ENCODE measurements at places on chromosomes 7 and 10.
A peak's percentile ranks its signal among the peaks of the same experiment; 100 is the strongest.

DNA sequence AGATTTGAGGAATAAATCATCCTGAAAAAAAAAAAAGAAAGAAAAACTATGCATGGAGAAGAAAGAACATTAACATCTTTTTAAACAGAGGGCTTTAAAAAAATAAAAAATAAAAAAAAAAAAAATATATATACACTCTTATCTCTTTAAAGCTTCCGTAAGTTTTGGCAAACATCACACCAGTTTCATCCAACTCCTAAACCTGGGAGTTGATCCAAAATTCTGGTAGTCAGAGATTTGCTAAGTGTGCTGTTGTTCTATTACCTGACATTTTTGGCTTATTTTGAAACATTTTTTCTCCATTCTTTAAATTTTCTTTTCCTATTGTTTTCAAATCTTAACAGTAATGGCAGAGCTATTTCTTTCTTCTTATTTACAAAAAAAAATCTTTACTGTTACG, 273.1 kb downstream of the AGMO start:
- DNase-seq = no peak

GRCh38 chr7:113118074-113118959, at the start of gene SMIM30:
Gene SMIM30, minus strand, starts transcription at chr7:113118554. Its CDS starts 976 bp downstream, at chr7:113117578.
- peak; percentile 79 for DNase-seq

DNA sequence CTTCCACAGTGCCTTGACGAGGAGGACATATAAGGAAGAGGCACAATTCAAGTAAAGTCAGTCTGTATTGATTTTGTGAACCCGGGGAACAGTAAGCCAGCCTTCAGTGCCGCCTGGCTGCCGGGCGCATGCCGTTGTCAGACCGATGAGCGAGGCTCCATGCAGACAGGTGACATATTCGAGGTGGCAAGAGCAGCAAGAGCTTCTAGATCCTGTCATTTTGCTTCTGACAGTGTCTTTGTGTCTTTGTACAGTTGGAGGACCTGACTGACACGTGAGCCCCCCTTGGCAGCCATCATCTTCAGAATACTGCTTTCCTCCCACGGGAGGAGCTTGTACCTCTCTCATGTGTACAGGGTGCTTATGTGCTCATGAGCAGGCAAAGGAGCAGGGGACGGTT, 387.5 kb upstream of the GALNT17 start:
- DNase-seq = no peak

DNA sequence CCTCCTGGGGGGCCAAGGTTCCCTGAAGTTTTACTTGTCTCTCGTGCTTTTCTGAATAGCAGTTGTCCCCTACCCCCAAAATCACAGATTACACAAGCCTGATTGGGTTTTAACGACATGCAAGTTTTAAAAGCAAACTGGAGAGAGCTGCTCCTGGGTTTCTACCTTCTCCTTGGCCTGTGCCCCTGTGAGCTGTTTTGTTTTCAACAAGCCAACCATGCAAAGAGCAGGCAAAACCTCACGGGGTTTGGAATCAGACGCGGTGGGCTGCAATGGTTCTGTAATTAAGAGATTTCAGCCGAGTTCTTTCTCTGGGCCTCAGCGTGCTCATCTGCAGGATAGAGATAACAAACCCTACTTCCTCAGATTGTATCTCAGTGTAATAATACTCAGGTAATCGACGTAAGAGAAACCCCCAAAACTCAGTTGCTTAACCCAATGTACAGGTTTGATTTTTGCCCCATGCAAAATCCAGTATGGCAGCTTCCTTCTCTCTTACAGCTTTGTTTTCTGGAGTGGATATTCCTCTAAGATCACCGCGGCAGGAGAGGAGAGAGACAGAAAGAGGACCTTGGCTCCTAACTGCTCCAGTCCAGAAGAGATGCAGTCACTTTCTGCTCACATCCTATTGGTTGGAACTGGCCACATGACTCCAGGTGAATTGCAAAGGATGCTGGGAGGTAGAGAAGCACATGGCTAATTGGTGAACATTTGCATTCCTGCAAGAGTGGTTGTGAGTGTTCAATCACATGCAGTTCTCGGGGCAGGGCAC, 42.0 kb downstream of the MYL10 start:
- DNase-seq = no peak

- DNase-seq = no peak
Measured at GRCh38 chr10:48604991-48605508, at the start of gene ARHGAP22. Gene ARHGAP22, minus strand, starts transcription at chr10:48605073. Its CDS starts 277 bp downstream, at chr10:48604796.

DNA sequence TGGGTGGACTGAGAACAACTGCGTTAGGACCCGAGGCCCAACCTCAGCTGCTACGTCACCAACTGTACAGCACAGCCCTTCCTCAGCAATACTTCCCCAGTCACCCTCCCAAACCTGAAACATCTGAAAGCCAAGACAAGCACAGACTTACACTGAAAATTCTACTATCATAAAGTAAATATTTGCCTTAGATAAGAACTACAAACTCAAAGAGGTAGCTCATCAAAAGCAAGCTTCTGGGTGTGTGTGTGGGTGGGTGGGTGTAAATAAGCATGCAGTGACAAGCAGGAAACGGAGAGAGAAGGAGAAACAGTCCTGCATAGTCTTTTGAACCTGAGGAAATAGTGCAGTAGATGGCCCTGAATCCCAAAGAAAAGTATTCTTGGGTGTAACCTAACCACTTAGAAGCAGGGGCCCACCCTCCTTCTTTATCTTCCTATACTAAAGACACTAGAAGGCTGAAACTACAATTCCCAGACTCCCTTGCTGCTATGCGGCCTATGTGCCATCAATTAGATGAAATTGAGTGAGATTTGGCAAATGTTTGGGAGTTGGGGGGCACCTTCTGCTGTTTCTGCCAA, 18.7 kb downstream of the SLC25A13 start:
- DNase-seq = no peak

GRCh38 chr7:101235050-101235449, 2.6 kb downstream of the CLDN15 start:
- DNase-seq = no peak

DNA sequence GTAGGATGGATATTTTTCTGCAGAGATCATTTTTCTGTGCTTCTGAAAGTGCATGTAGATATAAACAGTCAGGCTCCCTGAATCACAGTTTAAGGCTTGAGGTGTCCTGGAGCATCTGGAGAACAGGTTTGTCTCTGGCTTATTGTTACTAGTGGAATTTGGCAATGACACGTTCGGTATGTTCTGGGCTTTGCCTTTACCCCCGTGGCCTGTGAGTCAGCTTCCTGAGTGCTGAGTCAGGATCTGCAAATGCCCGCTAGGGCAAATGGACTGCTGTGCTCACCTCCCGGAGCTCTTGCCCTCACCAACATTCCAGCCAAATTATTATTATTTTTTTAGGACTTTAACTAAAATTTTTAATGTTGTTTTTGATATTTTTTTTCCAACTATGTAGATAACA, 192.5 kb upstream of the PRSS1 start:
- DNase-seq = no peak

DNA sequence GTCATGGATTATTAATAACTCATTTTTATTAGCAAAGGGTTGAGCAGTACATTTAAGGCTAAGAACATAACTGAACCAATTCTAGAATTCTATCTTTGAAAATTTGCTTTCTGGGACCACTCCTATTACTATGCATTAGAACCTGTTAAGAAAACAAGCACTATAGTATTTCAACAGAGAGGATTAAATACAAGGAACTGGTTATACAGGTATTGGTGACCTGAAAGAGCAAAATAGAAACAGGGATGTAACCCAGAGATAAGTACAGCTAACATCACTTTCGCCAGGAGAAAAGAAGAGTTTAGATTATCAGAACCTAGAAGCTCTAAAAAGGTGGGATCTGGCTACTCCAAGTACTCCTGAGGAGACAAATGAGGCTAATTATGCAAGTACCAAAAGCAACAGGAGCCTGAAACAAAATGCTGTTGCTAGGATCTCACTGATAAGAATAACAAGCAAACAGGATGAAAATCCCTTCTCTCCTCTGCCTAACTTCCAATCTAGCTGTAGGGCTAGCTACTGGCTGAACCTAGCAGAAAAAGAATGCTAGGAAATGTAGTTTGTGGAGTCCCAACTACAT, 32.1 kb upstream of the ELAPOR2 start:
- no peak for DNase-seq

GRCh38 chr7:100400656-100401055, 27.4 kb downstream of the PILRA start:
- DNase-seq = no peak

DNA sequence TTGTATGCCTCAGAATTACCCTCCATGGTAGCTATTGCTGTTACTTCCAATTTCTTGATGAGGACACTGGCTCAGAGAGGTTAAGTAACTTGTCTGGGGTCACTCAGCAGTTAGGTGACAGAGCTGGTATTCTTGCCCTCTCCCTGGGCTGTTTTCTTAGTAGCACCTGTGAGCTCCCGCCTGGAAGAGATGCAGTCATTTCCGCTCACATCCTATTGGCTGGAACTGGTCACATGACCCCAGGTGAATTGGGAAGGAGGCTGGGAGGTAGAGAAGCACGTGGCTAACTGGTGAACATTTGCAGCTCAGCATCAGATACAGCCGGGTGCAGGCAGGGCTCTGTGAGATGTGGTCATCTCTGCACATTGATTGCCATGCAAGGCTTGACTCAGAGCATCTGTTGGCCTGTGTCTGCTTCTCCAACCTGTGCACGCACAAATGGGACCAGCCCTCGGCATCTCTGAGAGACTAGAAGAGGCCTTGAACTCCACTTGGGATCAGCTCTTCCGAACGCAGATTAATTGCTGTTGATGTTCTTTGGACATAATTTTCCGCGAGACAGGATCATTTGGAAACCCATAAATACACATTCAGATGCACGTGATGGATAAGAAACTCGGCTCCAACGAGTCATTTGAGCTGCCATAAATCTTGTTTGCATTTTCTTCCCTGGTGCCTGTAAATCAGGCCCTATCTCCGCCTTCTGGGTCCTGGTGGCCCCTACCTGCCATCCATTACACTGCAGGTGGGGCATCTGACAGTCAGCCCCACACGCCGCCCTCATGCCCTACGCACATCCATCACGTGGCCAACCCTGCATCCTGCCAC, 42.8 kb downstream of the MYL10 start:
- DNase-seq = no peak

DNA sequence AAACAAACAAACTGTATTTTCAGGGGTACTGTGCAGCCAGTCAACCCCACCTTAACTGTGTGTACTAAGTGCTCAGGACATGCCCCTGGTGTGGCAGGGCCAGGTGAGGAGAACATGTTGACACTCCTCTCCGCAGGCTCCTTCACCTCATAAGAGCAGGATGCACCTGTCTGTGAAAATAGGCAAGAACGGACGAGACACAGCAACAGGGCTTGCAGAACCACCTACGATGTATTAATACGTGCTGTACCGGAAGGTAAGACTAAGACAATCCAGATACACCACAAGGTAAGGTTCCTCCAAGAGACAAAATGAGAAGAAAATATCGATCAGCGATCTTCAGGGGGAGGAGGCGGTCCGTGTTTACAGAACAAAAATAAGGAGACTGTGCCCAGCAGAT, 65.8 kb upstream of the CAMK2B start:
- no peak for DNase-seq

GRCh38 chr7:44671069-44671468, 64.6 kb downstream of the OGDH start:
- DNase-seq = no peak

GRCh38 chr7:106583100-106583499, 77.9 kb downstream of the CCDC71L start:
- no peak for DNase-seq
